ENCODE measurements at places on chromosomes 2 and 18.
A peak's percentile ranks its signal among the peaks of the same experiment; 100 is the strongest.

- DNase-seq = peak; percentile 22
Observed at GRCh38 chr2:207142461-207142860, 23.3 kb downstream of the KLF7 start.

DNA sequence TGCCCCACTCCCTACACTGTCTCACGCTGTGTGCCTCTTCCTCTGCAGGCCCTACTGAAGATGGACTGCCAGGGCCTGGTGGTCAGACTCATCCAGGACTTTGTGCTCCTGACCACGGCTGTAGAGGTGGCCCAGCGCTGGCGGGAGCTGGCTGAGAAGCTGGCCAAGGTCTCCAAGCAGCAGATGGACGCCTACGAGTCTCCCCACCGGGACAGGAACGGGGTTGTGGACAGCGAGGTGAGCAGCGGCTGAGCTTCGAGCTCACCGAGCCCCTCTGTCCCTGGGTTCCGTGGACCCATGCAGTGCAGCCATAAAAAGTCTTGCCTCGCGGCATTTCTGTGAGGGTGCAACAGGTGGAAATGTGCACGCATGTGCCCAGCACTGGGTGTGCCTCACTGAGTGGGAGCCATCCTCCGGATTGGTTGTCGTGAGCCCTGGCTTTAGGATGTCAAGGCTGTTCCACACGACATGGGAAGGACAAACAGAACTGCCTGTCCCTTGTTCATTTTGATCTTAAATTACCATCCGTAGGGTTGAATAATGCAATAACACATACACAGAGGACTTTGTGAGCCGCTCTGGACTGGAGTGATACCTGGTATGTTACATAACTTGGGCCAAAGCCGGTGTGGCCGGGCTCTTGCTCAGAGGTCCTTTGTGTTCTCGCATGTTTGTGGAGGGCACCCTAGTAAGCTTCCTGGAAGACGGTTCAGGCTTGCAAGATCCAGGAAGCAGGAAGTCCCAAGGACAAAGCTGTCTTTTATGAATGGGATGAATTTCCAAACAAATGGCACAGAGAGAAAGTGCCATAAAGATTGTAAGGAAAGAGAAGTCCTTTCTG is 100.9 kb downstream of the SH3BP4 start:
- DNase-seq = no peak

DNA sequence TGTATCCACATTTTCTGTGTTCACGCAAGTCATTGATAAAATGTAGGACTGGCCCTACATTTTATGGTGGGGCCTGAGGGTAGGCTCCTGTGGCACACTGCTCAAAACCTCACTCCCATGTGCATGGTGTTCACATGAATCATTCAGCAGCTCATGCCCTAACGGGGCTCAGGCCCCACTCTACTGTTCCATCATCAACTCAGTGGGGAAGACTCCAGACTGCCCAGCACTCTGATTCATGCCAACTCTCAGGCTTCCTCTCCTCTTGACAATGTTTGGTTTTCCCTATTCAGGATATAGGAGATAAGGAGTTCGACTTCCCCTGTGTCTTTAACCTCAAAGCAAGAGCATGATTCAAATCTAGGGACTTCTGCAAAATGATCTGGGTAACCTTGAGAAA is 92.0 kb upstream of the BOD1L2 start:
- DNase-seq = no peak

DNA sequence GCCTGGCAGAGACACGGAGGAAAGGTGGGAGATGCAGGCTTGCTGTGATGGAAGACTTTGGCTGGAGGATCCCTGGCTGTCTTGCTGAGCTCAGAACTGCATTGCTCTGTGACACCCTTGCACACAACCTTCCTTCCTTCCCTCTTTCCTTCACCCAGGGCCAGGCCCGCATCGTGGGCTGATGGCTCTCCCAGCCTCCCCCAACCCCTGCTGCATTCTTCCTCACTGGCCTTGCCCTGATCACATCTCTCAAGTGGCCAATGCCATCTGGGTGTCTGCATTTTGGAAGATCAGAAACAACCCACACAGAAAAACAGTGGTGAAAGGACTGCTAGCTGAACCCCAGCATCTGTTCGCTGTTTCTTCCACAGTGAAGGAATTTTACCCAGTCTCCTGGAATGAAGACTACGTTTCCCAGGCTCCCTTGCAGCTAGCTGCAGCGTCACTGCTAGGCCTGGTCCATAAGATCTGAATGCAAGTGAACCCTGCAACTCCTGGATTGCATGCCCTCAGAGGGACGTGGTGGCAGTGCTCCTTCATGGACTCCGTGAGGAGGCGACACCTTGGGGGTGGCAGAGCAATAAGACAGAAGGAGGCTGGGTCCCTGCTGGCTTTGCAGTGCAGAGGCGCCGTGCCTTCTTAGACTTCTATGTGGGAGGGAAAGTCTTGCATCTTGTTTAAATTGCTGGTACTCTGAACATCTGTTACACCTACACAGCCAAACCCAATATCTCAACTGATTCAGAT is 78.9 kb upstream of the YWHAQ start:
- DNase-seq = no peak

GRCh38 chr2:121359716-121360565 is 74.9 kb upstream of the TFCP2L1 start:
- DNase-seq = no peak

Measured in ACHN (cell line).